ENCODE measurements at places on chromosomes 12 and 14.

- no peak for DNase-seq
Measured at GRCh38 chr14:61668282-61668681, 27.0 kb upstream of the HIF1A start.

- no peak for DNase-seq
Measured at GRCh38 chr12:100995771-100996170, 201.2 kb downstream of the ANO4 start.

DNA sequence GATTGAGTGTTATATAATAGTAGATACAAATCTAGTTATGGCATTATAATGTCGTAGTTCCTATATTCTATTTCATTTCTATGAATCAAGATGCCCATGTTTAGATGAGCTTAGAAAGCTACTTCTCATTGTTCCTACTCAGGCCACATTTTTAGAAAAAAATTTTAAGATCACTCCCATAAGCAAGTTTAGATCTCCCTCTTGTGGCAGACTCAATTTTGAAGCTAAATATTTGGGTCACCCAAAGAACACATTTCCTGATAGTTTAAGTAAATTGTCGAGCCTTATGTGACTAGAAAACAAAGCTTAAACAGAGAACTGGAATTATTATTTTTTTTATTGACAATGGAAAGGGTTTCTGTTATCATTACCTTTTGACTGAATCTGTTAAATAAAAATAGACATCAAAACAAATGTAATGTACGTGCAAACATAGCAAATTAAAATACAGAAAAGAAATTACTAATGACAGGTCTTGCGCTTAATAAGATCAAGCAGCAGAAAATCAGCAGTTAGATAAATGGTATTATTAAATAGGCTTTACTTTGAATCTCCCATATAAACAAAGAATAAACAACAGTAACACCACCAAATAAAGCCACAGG lies 180.2 kb downstream of the ACSS3 start:
- DNase-seq: no peak

DNA sequence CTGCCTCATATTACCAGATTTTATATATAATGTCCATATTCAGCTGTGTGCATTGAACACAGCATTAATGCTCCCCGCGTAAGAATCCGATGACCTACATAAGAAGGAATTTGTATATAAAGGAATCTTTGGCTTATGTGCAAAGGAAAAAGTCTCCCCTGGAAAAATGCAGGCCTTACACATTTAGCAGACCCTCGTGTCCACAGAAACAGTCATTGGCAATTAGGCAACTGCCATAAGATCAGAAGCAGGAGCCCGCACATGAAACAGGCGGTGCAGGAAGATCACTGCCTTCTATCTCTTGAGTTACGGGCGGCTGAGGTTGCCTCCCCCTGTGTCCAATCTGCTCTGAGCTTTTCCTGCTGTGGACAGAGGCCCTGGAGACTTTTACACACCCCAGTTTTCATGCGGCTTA lies 63.2 kb upstream of the RFX4 start:
- DNase-seq: no peak

- no peak for DNase-seq
Measured at GRCh38 chr14:75147423-75148071, 20.7 kb upstream of the NEK9 start.

DNA sequence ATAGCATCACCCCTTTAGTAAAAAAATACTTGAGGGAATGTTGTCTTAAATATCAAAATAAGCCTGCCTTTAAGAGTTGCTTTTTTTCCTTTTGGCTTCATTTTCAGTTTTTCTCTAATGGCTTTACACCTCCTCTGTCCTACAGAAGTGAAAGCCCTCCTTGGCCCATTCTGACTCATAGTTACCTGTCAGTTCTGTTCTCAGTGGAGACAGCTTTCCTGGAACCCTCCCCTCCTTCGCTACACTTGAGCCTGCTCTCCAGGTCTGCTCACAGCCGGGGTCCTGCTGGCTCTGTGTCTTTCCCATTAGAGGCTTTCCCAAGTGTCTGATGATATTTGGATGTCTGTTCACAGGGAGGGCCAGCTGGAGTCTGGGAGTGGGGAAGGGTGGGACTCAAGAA lies 84.0 kb downstream of the PELI2 start:
- DNase-seq: no peak

DNA sequence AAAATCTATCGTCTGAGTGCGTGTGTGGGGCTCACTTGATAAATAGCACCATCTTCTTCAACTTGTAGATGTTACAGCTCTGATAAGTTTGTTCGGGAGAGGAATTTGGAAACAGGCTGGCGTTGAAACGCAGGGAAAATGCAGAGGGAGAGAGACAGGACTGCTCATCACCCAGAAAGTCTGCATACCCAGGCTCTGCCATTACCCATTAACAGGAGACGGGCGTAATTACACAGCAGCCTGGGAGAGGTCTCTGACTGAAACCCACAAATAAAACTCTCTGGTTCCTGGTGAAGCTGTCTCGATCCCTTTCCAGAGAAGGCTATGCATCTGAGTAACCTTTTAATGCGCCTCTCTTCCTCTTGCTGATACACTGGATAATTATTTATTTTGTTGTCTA lies 547.3 kb downstream of the BCL11B start:
- no peak for DNase-seq

- no peak for DNase-seq
Measured at GRCh38 chr12:62709311-62709710, 225.6 kb downstream of the PPM1H start.

DNA sequence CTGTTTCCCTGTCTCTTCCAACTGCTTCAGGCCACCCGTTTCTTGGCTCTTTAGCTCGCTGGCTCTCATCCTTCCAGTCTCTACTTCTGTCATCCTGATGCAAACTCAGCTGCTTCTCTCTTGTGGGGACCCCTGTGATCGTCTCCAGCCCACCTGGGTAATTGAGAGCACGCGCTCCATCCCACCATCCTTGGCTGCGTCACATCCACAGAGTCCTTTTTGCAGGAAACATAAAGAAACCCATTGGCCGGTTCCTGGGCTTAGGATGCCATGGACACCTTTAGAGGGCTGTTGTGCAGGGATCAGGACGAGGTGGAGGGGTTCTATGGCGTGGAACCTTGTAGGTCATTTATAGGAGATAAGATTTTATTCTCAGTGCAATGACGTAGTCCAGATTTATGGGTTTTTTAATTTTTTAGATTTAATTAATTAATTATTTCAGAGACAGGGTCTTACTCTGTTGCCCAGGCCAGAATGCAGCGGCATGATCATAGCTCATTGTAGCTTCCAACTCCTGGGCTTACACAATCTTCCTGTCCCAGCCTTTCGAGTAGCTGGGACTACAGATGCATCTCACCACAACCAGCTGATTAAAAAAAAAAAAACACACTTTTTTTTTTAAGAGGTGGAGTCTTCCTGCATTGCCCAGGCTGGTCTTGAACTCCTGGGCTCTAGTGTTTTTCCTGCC lies 82.6 kb downstream of the CCDC92 start:
- no peak for DNase-seq

DNA sequence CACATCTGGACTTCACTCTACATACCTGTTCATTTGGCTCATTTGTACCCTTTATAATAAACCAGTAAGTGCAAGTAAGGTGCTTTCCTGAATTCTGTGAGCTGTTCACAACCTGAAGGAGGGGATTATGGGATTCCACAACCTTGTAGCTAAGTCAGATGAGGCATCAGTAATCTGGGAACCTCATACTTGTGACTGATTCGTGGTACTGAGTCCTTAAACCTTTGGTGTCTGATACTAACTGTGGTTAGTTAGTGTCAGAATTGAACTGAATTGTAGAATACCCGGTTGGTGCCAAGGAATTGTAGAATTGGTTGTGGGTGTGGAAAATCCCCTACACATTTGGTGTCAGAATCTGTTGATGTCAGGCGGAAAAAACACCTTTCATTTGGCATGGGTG lies 83.4 kb downstream of the TMX1 start:
- DNase-seq: no peak

GRCh38 chr12:29783773-29784666 lies at the start of gene TMTC1:
Gene TMTC1, minus strand, starts transcription at chr12:29783942. Its CDS starts 191 bp downstream, at chr12:29783751.
- DNase-seq: no peak

DNA sequence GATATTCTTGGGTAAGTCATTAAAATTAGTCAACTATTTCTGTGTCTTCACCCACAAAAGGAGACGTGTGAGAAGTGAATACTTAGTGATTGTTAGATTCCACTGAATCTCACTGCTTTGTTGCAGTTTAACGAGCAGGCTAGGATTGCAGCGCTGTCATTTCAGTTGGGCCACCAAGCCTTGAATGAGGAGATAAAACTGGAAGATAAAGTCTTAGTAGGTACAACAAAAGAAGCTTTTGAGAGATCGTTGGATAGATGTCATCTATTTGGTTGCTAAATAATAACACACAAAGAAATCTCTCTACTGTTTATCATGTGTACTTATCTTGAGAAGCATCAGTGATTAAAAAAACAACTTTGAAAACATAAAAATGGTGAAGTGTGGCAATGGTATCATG lies 132.3 kb downstream of the RGS6 start:
- DNase-seq: no peak

- DNase-seq: no peak
Measured at GRCh38 chr14:33271891-33272290, 333.2 kb downstream of the NPAS3 start.

GRCh38 chr14:89356496-89356895 lies 60.5 kb downstream of the FOXN3 start:
- DNase-seq: no peak

- DNase-seq: no peak
Measured at GRCh38 chr12:75996861-75997447, 34.6 kb downstream of the PHLDA1 start.

DNA sequence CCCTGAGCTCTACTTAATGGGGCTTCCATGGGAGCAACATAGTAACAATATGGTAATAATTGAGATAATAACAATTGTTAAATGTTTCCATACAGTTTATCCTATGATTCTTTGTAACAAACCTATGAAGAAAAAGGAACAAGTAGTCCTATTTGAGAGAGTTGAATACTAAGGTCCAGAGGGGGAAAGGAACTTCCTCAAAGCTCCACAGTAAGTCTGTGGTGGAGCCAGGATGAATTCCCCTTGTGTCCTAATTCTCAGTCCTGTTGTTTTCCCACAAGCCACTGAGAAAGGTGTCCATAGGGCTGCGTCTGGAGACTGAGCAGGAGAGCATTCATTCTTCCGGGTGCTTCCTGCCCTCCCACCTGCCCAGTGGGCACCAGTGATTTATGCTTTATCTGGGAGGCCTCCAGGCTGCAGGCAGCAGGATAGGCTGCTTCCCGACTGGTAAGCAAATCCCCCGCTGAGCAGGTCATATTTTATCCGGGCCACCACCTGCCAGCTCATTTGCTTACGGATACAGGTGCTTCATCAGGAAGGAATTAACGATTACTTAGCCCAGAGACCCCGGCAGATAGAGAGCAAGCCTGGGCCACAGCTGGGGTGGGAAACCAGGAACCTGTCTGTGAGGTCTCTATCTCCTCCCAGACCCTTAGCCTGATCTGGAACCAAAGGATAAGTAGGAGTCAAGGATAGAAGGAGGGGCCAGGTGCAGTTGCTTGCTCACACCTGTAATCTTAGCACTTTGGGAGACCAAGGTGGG lies 33.9 kb upstream of the FAM222A start:
- DNase-seq: no peak
